ENCODE measurements at places on chromosomes 2 and 18.

DNA sequence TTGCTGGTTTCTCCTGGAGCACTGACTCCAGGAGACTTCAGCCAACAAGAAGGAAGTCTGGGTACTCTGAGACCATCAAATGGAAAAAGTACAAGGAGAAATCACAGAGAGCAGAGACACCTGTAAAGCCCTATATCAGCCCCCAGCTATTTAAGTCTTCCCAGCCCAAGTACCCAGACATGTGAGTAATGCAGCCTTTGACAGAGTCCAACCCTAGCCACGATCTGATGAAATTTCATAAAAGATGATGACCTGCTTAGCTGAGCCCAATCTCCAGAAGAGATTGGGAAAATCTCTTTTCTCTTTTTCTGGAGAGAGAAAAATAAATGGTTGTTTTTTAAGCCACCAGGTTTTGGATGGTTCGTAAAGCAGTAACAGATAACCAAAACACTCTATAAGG is 196.6 kb downstream of the NBAS start:
- DNase-seq, result no peak

- DNase-seq, result no peak
Measured at GRCh38 chr18:21063011-21063410, 48.6 kb downstream of the ROCK1 start.

DNA sequence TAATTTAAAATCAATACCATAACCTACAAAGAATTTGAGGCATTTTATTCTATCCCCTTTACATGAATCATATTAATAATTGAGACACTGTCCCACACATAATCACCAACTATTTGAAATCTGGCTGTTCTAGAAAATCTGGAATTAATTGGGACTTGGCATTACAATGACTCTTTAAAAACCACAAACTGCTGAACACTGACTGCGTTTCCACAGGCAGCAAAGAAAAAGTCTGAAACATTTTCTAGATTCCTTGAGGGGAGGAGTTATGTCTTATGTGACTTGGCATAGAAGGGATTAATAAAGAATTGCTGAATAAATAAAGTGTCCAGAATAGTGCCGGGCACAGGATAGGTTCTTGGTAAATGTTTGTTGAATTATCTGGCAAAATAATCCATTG is 61.4 kb downstream of the GPR39 start:
- no peak for DNase-seq

DNA sequence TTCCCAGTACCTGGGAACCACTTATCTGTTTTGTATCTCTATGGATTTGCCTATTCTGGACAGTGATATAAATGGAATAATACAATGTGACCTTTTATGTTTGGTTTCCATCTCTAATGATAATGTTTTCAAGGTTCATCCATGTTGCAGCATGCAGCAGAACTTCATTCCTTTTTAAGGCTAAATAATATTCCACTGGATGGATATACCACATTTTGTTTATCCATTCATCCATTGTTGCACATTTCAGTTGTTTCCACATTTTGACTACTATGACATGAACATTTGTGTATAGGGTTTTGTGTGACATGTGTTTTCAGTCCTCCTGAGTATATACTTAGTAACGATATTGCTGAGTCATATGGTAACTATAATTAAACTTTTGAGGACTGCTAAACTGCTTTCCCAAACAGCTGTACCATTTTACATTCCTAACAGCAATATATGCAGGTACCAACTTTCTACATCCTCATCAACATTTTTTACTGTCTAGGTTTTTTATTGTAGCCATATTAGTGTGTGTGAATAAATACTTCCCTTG is 17.7 kb upstream of the MARCHF7 start:
- DNase-seq, result no peak

GRCh38 chr18:55280503-55280902 is 307.5 kb downstream of the TCF4 start:
- DNase-seq, result no peak
